Adrenal gland (tissue), 19 donors: ENCODE measurements at places on chromosomes 11 and 22.

DNA sequence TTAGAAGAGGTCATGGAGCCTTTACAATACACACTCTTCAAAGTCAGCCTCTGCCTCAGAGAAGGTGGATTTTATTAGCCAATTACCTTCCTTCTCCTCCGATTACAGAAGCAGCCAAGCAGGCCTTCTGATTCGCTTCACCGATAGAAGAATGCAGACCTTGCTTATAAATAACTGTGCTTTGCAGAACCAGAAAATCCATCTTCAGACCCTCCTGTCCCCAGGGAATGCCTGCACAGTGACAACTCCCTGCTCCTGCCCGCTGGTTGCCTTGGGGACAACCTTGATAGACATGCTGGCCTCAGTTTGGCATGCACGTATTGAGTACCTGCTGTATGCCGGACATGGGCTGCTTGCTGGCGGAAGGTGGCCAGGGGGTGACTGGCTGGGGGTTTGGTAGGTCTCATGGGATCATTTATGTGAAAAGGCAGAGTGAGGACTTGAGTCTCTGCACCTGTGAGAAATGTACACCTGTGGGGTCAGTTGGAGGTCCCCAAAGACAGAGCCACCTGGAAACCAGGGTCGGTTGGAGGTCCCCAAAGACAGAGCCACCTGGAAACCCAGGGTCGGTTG, 1238.7 kb downstream of the BRD1 start:
- no peak for DNase-seq
- no peaks in the 10 kb centered on the region for H3K36me3 ChIP-seq
- H3K27ac ChIP-seq, result no peak overlapping the region
- H3K4me3 ChIP-seq, result no peak overlapping the region

- H3K4me1 ChIP-seq, result peaks cover 27% of the 10 kb centered on the region
- no peaks in the 10 kb centered on the region for H3K27me3 ChIP-seq
- DNase-seq, result no peak
- peak overlapping the region; percentile 59 for H3K27ac ChIP-seq
- H3K4me3 ChIP-seq, result peak overlapping the region; percentile 65
- no peaks in the 10 kb centered on the region for H3K36me3 ChIP-seq
These were observed 1.4 kb downstream of the SLC25A22 start for GRCh38 chr11:796565-797295.

DNA sequence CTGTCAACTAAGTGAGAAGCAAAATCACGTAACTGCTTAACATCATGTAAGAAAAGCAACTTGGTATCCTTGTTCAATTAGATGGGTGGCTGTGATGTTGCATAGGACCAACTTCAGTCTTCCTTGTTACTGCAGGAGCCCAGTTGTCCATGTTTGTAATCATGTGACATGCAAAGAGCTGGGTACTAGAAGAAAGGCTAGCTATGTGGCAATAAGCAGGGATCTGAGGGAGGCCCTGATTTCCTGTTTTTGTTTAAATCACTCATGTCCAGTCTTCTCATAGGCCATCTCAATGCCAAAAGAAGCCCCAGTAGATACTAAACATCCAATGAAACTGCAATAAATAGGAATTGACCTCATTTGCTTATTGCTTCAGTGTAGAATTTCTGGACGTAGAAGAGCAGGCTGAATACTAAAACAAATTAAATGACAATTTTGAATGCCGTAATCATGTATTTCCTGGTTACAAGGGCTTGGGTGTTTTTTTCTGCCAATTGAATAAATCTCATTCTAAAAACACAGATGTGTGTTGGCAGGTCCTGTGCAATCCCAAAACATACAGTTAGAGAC, 140.8 kb upstream of the ARHGAP20 start:
- no peaks in the 10 kb centered on the region for H3K36me3 ChIP-seq
- no peak for DNase-seq
- no peaks in the 10 kb centered on the region for H3K27me3 ChIP-seq
- H3K4me1 ChIP-seq, result no peaks in the 10 kb centered on the region

DNA sequence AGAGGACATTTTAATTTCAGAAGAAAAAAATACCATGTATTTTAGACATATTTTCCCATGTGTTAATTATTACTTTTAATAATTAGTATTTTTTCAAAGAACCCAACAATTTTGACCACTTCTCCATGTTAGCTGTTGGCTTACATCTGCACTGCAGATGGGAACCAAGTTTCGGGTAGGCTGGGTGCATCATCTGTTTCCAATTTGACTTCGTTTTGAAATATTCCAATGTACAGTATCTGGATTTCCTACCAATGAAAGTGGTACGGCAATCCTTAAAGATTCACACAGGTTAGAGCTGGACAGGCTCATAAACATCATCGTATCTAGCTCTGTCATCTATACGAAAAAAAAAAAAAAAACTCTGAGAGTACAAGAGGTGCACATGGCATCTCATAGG, 670.2 kb downstream of the OPCML start:
- no peak for DNase-seq
- H3K27me3 ChIP-seq, result no peaks in the 10 kb centered on the region
- H3K4me3 ChIP-seq, result no peak overlapping the region
